ENCODE measurements at places on chromosomes 2 and 18.

DNA sequence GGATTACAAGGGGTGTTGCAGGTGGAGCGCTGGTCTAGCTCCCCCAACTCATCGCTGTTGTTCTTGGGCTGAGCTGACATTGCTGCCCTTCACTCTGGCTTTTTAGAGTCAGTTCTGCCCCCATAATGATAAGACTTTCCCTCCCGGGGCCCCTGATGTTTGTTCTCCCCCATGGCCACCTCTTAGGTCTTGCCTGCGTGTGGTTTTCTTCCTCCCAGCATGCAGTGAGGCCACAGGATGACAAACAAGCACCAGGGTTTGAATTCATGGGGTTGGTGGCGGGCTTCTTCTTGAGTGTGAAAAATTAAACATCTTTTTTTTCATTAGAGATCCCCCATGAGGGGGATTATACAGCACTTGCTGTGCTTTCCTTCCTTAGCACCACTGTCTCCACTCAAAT, 74.1 kb downstream of the CTAGE1 start:
- no peak for DNase-seq

DNA sequence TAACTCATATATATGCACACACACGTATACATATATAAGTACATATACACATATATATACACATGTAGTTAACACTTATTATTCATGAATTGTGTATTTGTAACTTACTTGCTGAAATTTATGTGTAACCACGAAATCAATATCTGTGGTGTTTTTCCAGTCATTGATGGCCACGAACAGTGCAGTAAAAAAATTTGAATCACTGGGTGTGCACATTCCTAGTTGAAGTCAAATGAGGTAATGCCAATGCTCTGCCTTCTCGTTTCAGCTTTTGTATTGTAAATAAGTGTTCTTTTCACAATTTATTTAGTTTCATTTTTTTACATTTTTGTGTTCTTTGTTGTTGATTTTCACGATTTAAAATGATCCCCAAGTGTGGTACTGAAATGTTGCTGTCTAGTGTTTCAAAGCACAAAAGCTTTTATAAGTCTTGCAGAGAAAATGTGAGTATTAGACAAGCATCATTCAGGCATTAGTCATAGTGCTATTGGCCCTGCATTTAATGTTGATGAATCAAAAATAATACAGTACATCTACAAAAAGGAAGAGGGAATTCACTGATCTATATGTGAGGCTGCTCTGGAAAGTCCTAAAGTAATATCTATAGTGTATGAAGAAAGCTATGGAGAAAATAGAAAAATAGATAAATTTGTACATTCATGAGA, 419.0 kb downstream of the DSC3 start:
- DNase-seq: no peak

DNA sequence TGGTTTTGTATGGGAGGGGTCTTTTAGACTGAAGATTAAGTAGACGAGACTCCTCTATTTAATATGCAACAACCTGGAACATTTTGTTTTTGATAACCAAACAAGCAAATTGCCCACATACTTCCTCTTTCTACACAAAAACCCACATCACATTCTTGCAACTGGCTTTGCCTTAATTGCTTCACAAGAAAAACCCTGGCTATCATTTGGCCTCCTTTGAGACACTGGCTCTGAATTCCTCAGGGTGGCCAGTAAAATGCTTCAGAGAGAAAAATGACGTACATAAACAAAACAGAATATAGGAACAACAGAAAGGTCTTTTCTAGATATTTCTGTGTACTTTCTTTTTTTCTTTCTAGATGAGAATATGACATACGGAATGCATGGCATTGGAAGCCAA, 103.0 kb downstream of the TRIB2 start:
- DNase-seq: no peak

GRCh38 chr18:48932822-48933510, 17.8 kb downstream of the SMAD7 start:
- DNase-seq: no peak

DNA sequence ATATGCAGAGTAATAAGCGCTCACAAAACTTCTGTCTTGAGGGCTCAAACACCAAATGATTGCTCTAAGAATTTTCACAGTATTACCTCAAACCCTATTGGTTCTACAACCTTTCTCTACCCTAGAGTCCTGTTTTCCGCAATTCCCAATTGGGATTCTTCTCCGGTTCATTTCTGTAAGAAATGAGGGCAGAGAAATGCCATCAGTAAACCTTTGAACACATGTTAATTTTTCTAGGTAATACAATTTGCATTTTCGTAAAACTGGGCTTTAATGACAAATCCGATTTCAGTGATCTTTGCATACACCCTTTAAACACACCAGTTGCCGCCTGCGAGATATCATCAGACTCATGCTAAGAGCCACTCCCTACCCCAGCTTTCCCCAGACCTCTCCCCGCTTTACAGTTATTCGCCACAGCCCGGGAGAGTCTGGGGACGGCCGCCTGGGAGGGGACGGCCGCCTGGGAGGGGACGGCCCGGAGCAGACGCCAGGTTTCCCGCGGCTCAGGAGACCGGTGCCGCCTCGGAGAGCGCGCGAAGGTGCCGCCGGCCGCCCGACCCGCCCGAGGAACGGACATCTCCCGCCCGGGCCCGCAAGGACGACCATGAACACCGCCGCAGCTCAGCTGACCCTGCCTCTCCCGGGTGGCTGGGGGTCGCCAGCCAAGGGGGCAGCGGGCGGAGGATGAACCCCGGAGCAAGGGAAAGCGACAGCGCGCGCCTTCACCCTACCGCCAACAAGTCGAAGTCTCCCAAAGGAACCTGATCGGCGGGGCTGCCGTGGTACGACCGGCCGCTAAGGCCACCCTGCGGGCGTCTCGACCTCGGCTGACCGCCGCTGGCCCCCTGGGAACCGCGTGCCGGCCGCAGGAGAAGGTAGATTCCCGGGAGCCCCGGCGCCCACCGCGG, 463 bp downstream of the SMC6 start:
- peak; percentile 41 for DNase-seq

GRCh38 chr2:173456960-173457359, 102.3 kb downstream of the CDCA7 start:
- no peak for DNase-seq

GRCh38 chr2:232795920-232796319, 19.6 kb upstream of the KCNJ13 start:
- peak; percentile 84 for DNase-seq

- no peak for DNase-seq
These were observed 332.6 kb downstream of the SUCLG1 start for GRCh38 chr2:84126530-84126929.

DNA sequence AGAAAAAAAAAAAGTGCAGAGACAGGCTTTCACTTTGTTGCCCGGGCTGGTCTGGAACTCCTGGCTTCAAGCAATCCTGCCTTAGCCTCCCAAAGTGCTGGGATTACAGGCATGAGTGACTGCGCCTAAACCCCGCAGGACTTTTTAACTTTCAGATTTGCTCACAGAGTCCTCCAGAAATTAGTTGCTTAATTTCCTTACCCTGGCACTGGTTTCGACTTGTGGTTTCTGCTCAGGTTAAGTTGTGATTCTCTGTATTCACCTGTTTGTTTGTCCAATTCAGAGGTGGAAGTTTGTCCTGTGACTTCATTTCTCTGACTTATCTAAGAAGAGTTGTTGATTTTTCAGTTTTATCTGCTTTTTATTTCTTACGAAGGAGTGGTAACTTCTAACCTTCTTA, 238.1 kb downstream of the TMEM182 start:
- no peak for DNase-seq

DNA sequence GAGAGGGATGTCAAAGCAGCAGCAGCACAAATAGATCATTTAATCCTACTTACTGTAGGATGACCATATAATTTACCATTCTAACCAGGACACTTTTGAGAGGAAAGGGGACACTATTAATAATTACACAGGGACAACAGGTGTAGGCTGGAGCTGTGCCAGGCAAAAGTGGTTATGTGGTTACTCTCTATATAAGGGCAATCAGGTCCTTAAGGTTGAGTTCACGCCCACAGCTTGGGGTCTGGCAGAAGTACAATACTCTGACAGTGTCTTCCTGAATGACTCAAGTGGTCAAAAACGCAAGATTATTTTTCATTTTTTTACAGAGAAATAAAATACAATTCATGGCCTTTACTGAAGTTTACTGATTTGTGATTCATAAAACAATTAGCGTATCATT, 2.8 kb downstream of the PREPL start:
- no peak for DNase-seq

DNA sequence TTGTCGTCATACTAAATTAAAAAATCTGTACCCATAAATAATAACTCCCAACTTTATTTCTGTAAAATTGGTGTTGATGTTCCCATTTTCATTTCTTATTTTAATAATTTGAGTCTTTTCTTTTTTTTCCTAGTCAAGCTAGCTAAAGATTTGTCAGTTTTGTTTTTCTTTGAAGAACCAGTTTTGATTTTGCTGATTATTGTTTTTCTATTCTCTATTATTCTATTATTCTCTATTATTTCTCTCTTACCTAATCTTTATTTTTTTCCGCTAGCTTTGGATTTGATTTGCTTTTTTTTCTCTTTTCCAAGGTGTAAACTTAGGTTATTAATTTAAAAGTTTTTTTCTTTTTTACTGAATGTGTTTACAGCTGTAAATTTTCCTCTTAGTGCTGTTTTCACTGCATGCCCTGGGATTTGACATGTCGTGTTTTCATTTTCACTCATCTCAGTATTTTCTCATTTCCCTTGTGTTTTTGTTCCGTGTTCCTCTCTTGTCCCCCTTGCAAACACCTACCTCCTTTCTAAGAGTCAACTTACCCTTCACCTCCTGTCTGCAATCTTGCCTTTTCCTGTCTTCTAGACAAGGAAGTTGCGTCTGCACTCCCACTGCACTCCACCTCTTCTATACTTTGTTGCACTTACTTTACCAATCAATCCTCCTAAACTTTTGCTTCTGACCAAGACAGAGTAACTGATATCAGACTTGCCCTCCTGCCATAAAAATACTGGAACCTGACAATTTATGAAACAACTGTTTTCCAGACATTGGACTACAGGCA, 18.8 kb downstream of the PSMG2 start:
- DNase-seq: no peak
